Left lobe of liver (tissue), 2 donors: ENCODE measurements at places on chromosomes 1 and 21. TPM values are rescaled to one million over a fixed set of nuclear protein-coding genes. Genes with fewer than 3 reads are reported as not detected.

Gene EPB41
- total RNA-seq = 35.6 TPM

Gene CR1L
- total RNA-seq = 0.43 TPM

Gene RIPPLY3
- not detected for total RNA-seq

Gene GALNT2
- total RNA-seq = 83.7 TPM

Gene ADORA3
- 3.0 TPM for total RNA-seq

DNA sequence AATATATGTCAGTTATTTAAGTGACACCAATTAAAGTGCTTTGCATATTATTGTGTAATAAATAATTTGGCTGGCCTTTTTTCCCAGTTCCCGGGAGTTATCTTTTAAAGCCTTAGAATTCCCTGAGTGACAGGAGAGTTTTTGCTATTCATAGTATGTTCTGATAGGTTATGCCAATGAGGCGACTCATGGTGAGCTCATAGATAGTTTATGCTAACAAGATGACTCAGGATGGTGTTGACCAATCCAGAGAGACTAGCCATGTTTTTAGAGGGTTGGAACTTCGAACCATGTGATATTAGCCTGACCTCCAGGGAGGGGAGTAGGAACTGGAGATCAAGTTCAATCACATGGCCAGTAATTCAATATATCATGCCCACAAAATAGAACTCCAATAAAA is 310.8 kb downstream of the USP25 start:
- no peak for DNase-seq

- DNase-seq = no peak
Measured at GRCh38 chr1:63875636-63876035, 101.8 kb downstream of the ROR1 start.

DNA sequence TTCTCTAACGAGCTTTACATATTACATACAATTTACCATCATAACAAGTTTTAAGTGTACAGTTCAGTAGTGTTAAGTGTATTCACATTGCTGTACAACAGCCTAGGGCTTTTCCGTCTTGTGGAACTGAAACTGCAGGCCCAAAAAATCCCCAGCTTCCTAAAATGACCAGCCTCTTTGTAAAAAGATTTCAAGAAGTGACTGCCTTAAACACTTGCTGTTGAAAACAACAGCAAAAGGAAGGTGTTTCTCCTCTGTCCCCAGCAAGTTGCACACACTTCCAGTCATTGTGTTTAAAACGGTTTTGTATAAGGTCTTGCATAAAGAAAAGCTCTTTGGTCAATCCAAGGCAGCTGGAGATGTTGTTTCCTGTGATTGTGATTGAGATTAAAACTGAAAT is 16.0 kb upstream of the GBP1 start:
- no peak for DNase-seq
